ENCODE measurements at places on chromosomes 13 and 19. TPM values are rescaled to one million over a fixed set of nuclear protein-coding genes. Genes with fewer than 3 reads are reported as not detected.

PSG1 gene
- total RNA-seq: not detected

DNA sequence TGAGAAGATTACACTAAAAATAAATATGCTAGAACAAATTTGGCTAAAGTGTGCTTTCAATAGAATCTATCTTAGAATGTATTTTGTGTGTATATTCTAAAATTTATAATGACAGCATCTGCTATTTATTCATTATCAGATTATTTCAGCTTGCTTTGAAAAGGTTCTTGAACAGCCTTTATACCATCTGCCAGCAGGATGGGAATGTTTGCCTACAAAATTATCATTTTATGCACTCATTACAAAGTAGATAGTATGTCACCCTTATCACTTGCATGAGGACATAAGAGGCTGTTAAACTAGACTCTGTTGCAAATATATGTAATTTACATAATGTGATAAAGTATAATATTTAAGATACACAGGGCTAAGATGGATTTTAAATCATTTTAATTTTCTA is 1286.9 kb upstream of the PCDH20 start:
- DNase-seq: no peak

DNAJC15 gene
- 7.1 TPM for total RNA-seq

DNA sequence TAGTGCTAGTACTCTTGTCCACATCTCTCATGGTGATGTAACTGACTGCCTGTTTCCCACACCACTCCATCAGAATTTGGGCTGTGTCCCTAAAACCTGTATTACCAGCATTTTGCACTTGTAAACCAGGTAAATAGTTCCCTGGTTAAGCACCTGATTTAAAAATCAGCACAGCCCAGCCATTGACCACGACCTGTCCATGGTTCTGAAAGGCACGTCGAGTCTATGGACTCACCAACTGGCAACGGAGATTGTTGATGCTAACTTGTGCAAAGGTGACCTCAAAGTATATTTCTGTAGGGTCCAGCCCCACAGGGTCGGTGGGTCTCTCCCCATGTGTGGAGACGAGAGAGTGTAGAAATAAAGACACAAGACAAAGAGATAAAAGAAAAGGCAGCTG is 46.7 kb upstream of the ZNF835 start:
- no peak for DNase-seq

THAP8 gene
- 4.0 TPM for total RNA-seq

GRCh38 chr19:2308114-2308556 is at the start of gene LINGO3:
Gene LINGO3, minus strand, starts transcription at chr19:2308154. Its CDS starts 16,378 bp downstream, at chr19:2291776.
- DNase-seq: no peak

DNA sequence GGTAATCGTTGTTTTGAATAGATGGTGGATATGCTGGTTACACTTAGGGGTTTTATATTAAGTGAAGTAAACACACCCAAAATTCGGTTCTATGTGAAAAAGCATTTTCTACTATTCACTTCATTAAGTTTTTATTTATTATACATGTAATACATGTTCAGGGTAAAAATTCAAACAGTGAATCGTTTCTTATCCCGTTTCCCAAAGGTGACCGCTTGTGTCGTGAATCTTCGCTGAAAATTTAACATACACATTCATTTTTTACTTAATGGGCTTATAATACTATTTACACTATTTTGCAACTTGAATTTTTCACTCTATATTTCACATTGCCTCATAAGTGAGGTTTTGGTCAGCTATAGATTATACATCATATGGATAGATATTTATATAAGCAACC is 24.5 kb downstream of the IPO5 start:
- DNase-seq: no peak

- DNase-seq: no peak
Measured at GRCh38 chr13:51958217-51958547, 53.1 kb downstream of the ATP7B start.

GRCh38 chr19:32407004-32407992 is 1.7 kb downstream of the DPY19L3 start:
- no peak for DNase-seq

DNA sequence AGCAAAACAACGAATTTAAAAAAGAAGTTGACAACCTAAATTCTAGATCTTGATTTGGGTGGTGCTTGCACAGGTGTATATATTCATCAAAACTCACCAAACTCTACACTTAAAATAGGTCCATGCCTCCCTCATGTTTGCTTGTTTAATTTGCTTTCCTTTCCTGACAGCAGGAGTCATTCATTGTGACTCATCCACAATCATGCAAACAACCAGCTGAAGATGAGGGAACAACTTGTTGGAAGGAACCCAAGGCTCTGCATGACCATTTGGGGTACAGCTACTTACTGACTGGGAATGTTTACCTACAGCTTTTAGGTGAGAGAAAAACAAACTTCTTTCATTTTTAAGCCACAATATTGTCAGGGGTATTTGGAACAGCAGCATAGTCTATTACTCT is 96.6 kb downstream of the RXFP2 start:
- DNase-seq: no peak

GRCh38 chr13:59631271-59631670 is 532.5 kb downstream of the DIAPH3 start:
- DNase-seq: no peak

IL12RB1 gene
- total RNA-seq: 0.74 TPM

KPTN gene
- total RNA-seq: 7.5 TPM

DNA sequence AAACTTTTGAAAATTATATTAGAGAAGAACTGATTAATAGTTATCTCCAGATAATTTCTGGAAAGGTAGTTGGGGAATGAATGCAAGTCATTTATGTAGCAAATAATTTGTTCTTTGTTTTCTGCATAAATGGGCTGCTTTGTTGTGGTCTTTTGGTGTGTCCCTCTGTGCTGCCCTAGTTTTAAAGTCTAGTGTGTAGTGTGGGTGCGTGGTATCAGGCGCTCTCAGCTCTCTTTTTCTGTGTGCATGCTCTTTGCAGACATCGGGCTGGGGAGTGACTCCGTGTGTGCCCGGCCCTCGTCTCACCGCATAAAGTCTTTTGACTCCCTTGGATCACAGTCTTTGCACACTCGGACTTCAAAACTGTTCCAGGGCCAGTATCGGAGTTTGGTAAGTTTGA is 94.5 kb downstream of the ARHGEF7 start:
- DNase-seq: no peak

- no peak for DNase-seq
Measured at GRCh38 chr19:29171525-29171924, 41.4 kb downstream of the UQCRFS1 start.

DNA sequence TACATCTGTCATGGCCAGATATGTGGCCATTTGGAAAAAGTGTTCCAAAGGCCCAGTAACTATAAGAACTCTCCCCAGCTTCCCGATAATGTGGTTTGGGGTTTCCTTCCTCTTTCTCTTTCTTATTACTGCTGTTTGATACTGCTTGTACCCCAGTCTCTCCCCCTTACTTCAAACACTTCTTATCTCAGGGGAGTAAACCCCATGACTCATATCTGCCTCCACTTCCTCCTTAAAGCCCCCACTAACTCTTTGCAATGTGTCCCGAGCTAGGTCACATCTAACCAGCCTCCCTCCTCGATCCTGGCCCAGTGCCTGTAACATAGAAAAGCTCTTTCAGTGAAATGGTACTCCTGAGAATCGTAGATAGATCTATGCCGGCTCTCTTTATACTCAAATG is 82.4 kb upstream of the STARD13 start:
- DNase-seq: no peak

- DNase-seq: no peak
Measured at GRCh38 chr19:43574424-43575155, 737 bp downstream of the XRCC1 start.

DNA sequence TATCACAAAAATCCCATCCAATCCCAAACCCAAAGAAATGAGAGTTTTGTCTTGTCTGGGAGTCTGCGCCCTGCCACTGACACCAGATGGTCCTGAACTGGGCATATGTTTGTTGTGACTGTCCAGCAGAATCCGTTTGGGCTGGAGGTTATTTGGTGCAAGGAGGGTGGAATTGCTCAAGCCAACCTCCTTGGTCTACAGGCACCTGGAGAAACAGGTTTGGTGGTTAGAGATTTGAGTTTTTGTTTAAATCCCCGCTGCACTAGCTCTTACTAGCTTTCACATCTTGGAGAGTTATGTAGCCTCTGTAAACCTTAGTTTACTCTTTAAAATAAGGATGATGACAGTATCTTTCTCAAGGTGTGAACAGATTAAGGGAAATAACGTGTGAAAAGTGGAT is 101.7 kb downstream of the SLC7A1 start:
- DNase-seq: no peak

KCNN4 gene
- 0.50 TPM for total RNA-seq

- no peak for DNase-seq
Measured at GRCh38 chr13:35926859-35927530, 204.2 kb downstream of the DCLK1 start.

ZNF132 gene
- total RNA-seq: 0.75 TPM

CD33 gene
- total RNA-seq: 5.3 TPM

GRCh38 chr13:74819549-74819948 is 662.4 kb downstream of the TBC1D4 start:
- no peak for DNase-seq

EFNB2 gene
- 4.5 TPM for total RNA-seq

AMH gene
- total RNA-seq: 0.49 TPM

- peak; percentile 16 for DNase-seq
Measured at GRCh38 chr13:113634279-113635047, 23.5 kb downstream of the ATP4B start.

MEDAG gene
- total RNA-seq: not detected

SHISA2 gene
- not detected for total RNA-seq

- DNase-seq: no peak
Measured at GRCh38 chr19:13931391-13932148, 6.6 kb downstream of the PODNL1 start.

GRCh38 chr19:10452726-10453618 is 32.6 kb downstream of the PDE4A start:
- no peak for DNase-seq

LGALS7 gene
- not detected for total RNA-seq

GRCh38 chr13:72864142-72865011 is 82.4 kb downstream of the PIBF1 start:
- no peak for DNase-seq

DNA sequence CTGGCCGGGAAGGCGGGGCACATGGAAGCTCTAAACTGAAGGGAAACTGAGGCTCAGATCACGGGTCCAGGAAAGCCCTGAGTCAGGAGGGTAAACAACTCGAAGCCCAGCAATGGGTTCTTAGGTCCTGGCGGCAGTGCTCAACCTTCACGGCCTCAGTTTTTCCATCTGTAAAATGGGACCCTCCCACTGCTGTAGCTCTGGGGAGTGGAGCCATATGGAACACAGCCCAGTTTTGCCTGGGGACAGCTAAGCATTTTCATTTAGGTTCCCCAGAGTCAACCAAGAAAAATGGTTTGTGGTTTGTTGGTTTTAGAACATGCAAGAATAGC is 30.4 kb downstream of the CEBPG start:
- no peak for DNase-seq

- no peak for DNase-seq
Measured at GRCh38 chr13:102698649-102698980, 3.8 kb upstream of the METTL21C start.

GRCh38 chr19:2333027-2333806 is 4.7 kb downstream of the SPPL2B start:
- DNase-seq: no peak

DNA sequence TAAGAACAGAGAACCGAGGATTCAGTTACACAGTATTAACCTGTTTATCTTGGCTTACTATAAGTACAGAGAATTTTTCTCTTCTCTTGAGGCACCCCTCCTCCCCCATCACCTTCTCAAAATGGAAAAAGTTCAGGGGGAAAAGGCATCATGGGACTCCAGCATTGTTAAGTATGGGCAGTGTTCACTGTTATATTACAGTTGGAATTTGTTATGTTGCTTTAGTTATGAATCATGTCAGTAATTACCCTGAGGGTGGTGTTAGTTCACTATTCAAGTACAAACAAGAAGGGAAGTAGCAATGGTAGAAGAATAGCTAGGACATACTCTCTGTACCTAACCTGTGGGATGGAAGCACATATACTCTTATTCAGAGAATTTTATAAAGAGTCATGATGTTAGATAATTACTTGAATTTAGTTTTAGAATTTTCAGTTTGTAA is 12.0 kb downstream of the LPAR6 start:
- DNase-seq: no peak

CYP2A7 gene
- 250 TPM for total RNA-seq

PRR12 gene
- total RNA-seq: 4.0 TPM

DNA sequence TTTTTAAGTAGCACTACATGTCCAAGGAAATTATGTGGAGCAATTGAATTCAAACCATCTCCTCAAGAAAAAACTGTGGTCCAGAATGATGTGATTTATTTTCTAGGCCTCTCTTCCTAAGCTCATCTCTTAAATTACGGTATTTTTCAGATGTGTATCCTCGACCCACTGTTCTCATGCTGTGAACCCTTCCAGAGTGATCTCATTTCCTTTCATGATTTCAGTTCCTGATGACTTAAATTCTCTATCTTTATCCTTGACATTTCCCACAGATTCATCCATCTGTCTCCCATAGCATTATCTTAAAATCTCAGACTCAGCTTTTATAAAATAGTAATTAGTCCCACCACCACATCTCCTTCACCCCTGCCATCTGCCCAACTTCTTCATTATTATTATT is 117.6 kb upstream of the SPRY2 start:
- DNase-seq: no peak

DNA sequence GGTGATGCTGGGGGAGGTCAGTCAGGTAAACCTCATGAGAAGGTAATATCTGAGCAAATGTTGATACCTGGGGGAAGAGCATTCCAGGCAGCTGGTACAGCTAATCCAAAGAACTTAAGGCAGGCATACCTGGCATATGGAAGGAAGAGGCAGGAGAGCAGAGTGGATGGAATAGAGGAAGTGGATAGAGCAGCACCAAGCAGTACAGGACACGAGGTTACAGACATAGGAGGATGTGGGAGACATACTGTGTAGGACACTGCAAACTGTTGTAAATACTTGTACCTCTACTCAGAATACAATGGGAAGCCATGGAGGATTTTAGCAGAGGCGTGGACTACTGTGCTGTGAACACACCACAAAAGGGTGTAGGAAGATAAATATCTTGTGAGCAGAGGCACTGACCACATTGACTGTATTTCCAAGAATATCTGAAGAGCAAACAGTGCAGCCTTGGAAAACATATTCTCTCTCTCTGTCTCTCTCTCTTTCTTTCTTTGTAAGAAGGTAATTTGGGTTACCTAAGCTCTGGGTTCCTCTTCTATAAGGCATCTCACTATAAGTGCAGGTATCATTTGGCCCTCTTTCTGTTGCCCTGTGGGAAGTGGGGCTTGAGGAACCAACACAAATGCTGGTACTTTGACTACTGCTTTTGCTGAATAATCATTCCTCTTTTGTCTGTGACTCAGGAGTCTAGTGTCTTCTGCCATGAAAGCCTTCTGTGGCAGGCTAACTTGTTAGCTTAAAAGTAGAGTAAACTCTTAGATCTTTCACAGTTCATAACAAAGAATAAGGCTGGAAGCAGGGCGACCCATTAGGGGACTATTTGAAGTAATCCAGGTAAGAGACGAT is 238.0 kb downstream of the VWA8 start:
- no peak for DNase-seq

TRPM4 gene
- total RNA-seq: 31.1 TPM

DNA sequence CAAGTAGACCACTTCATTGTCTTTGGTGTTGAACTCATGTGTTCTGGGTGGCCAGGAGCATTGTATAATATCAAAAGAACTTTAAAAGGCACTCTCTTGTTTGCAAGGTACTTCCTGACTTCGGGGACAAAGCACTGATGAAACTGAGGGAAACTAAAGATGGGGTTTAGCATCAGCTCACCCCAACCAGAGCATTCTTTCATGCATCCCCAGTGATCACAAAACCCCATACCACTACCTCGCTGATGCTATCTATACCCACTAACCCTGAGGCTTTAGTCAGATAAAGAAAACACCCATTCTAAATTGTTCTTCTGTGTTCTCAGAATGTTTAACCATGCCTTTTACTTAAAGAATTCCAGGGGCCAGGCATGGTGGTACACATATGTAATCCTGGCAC is 94.5 kb upstream of the DOCK9 start:
- no peak for DNase-seq
